ENCODE measurements at places on chromosomes 7 and 10. TPM values are rescaled to one million over a fixed set of nuclear protein-coding genes. Genes with fewer than 3 reads are reported as not detected.
A peak's percentile ranks its signal among the peaks of the same experiment; 100 is the strongest.

KLLN gene
- polyA plus RNA-seq: 0.23 TPM

RBM20 gene
- not detected for polyA plus RNA-seq

CTAGE8 gene
- not detected for polyA plus RNA-seq

DDC gene
- not detected for polyA plus RNA-seq

PEX1 gene
- 3.3 TPM for polyA plus RNA-seq

SERPINE1 gene
- polyA plus RNA-seq: 0.16 TPM

RAPGEF5 gene
- polyA plus RNA-seq: not detected

CCL26 gene
- polyA plus RNA-seq: not detected

CFAP43 gene
- not detected for polyA plus RNA-seq

SYNPO2L gene
- polyA plus RNA-seq: not detected

RSPH10B2 gene
- not detected for polyA plus RNA-seq

C7orf33 gene
- not detected for polyA plus RNA-seq

AKR1D1 gene
- polyA plus RNA-seq: not detected

MRC1 gene
- 0.11 TPM for polyA plus RNA-seq

EGR2 gene
- polyA plus RNA-seq: 9.9 TPM

MYO1G gene
- 135 TPM for polyA plus RNA-seq

ITIH5 gene
- polyA plus RNA-seq: not detected

GRCh38 chr10:114970515-114970914 is 32.5 kb downstream of the TRUB1 start:
- DNase-seq: no peak

DNA sequence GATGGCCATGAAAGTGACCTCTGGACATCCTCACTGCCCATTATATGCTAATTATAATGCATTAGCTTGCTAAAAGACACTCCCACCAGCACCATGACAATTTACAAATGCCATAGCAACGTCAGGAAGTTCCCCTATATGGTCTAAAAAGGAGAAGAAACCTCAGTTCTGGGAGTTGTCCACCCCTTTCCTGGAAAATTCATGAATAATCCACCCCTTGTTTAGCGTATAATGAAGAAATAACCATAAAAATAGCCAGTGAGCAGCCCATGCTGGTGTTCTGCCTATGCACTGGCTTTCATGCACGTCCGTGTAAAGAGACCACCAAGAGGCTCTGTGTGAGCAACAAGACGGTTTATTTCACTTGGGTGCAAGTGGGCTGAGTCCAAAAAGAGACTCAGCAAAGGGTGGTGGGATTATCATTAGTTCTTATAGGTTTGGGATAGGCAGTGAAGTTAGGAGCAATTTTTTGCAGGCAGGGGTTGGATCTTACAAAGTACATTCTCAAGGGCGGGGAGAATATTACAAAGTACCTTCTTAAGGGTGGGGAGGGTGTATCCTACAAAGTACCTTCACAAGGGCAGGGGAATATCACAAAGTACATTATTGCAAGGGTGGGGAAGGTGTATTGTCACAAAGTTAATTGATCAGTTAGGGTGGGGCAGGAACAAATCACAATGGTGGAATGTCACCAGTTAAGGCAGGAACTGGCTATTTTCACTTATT is 45.6 kb downstream of the LBX1 start:
- DNase-seq: no peak

DNA sequence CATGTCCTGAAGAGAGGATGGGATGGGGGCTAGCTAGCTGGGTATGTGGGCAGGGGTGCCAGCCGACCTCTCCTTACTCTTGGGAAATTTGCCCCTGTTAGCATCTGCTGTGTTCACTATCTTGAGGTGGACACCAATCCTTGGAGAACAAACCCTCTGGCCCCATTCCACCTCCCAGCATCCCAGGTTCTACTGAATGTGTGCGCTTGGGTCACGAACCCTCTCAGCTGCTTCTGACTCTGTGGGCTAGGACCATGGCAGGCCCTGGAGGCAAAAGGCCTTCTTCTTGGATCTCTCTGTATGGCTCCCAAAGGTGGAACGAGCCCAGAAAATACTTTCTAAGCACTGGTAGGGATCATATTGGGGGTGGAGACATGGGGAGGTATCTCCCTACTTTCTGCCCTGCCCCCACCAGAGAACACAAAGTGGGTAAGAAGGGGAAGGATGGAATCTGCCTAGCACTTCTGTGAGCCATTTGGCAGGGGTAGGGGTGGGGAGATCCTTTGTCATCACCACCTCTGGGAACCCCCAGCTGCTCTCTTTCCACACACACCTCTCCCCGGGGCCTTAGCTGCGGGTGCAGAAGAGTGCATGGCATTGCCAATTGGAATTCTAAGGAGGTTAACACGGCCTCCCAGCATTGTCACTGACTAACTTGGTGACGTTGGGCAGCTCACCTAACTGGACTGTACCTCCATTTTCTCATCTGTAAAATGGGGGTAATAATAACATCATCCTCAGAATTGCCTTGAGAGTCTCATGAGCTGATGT is 7.7 kb downstream of the UNC5B start:
- no peak for DNase-seq

DNA sequence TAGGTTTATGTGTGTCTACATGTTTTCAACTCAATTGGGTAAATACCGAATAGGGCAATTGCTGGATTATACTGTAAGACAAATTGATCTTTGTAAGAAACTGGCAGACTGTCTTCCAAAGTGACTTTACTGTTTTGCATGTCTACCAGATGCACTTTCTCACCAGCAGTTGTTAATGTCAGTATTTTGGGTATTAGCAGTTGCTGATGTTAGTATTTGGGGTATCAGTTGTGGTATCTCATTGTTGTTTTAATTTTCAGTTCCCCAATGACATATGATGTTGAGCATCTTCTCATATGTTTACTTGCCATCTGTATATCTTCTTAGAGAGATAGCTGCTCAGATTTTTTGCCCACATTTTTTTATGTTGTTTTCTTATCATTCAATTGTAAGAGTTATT is 10.6 kb downstream of the PDE6C start:
- no peak for DNase-seq

DNA sequence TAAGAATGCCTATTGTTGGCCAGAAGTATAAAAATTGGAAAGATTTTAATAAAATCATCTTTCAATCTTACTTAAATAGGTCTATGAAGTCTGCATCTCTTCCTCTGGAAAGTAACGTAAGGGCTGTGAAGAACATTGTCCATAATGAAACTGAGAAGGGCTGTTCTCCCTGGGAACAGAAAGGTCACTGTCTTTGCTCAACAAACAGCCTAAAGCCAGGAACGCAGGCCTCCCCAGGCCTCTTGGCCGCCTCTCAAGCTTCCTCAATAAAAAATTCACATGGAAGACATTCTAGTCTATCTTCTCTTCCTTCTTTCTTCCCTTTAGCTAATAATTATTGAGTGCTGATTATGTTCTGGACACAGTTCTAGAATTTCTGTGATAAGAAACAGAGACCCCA is 9.1 kb upstream of the IDI2 start:
- DNase-seq: no peak

- no peak for DNase-seq
These were observed 21.8 kb downstream of the MAP3K8 start for GRCh38 chr10:30455816-30456215.

DNA sequence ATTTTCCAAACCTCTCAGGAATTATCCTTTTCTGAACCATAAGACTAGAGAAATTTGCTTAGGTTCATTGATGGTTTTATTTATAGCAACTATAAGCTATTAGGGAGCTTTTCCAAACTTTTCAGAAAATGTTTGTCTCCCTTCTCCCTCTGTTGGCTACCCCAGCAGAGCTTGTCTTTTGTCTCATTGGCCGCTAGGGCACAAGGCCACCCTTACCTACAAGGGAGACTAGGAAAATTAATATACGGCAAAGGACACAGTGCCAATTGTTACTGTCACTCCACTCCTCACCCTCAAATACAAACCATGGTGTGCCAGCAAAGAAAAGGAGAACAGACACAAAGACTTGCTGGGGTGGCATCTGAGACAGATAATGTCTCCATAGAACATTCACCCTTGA is 471.4 kb downstream of the XPNPEP1 start:
- no peak for DNase-seq

- no peak for DNase-seq
These were observed 13.9 kb downstream of the TSPAN14 start for GRCh38 chr10:80468002-80468401.

- no peak for DNase-seq
These were observed 121.6 kb downstream of the REEP3 start for GRCh38 chr10:63642808-63643207.

- DNase-seq: peak; percentile 26
These were observed 68.1 kb upstream of the CDK6 start for GRCh38 chr7:92904244-92905131.

- no peak for DNase-seq
These were observed 32.1 kb downstream of the UMAD1 start for GRCh38 chr7:7672545-7673239.

DNA sequence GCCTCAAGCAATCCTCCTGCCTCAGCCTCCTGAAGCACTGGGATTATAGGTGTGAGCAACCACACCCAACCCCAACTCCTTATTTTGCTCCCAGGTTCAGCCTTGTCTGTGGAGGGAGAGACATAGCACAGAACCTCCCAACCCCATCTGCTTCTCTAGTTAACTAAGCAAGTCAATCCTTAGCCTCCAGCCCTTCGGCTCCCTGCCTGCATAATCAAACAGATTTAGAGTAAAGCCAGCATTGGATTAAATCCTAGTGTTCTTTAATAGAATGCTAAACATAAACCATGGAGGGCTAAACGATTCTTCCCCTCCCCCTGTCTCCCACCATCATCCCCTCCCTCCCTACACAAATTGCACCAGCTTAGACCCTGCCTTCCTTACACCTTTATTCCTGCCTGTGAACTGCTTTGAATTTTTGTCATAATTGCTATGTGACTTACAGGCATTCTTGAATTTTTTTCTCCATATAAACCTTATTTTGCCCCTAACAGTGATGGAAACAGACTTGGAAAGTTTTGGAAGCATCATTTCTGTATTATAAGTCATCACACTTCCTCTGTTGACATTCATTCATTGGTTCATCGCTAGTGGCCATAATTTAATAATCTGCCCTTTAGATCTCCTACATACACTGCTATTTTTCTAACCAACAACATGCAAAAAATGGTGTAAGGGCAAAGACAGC is 72.6 kb upstream of the TOMM7 start:
- no peak for DNase-seq

DNA sequence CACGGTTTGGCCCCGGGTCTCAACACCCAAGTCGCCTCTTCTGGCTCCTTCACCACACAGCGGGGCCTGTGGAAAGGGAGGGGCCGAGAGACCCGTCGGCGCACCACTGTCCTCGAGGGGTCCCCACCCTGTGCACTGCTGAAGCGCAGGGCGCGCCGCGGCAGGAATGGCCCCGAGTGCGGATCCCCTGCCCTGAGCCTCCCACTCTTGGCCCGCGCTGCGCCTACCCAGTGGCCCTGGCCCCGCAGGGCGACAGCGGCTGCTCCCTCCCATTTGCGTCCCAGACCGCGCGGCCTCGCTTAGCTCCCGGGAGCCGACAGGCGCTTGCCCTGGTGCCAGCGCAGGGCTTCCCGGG is 2.1 kb upstream of the SFMBT2 start:
- DNase-seq: no peak

DNA sequence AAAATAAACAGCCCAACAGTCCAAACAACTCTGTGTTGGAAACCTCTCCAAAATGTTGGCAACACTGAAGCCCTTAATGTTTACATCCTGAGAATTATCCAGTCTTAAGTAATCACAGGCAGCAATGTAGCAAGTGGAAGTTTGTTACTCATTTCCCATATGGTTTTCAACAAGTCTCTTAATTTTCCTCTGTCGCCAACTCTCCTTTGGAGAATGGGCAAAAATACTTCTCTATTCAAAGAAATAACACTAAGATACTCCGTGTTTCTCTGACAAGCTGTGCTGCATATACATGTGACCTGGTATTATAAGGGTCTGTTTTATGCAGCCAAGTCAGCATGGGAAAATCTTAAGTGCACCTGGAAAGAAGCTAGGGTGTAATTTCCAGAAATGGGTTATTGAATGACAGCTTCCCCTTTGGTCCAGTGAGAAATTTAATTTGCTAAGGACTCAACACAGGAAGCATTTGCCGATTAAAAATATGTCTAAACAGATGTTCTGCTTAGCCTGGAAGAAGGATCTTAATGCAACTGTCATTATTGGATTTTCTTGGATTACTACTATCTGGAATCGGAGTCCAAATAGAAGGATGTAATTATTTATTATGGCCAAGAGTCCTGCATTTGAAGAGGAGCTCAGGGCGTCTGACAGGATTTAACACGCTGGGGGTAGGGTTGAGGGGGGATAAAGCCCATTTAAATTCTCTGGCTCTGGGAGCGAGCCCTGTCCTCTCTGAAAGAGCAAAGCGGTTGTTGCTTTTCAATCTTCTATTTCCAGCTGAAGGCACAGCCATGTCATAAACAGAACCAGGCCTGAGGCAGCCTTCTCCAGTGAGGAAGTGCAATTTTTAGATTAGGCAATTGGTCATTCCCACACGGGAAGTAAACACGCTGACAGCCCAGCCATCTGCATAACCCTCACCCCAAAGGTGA is 73.1 kb downstream of the TLL2 start:
- peak; percentile 15 for DNase-seq

GRCh38 chr7:39238234-39238869 is 260.6 kb downstream of the POU6F2 start:
- no peak for DNase-seq

- no peak for DNase-seq
These were observed 230.2 kb upstream of the HPS1 start for GRCh38 chr10:98676895-98677294.

DNA sequence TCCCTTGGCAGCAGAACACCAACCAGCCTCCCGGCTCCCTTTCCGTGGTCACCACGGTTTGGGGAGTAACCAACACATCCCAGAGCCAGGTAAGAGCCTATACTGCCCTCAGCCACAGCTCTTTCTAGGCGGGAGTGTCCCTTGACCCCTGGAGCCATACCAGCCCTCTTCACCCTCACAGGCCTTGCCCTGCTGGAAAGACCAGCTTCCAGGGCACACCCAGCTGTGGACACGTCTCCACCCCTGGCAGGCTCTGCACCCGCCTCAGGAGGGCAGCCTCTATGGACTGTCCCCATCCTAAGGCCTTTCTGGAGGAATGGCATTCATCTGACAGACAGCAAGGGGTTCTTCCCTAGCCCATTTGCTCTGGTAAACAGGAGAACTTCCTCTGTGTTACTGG is 57.5 kb upstream of the PPIF start:
- no peak for DNase-seq

DNA sequence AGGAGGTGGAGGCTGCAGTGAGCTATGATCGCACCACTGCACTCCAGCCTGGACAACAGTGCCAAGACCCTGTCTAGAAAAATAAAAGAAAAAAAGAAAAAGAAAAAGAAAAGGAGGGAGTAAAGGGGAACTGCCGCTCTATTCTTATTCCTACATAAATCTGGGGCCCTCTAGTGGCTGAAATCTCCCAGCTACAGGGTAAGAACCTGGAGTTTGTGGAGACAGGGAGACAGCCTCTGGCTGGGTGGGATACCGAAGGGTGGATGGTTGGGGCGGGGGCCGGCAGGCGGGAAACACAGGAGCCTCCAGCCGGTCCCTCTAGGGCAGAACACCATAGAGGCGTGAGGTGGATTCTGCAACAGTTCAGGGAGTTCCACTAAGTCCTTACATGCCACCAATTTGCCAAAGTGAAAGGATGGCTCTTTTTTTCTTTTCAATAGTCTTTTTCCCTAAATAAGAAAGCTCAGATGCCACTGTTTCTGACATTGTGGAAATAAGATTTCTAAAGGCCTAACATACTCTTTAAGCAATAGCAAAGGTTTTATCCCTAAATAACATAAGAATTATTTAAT is 117.3 kb downstream of the SVIL start:
- no peak for DNase-seq

- DNase-seq: no peak
These were observed 234.9 kb downstream of the BAMBI start for GRCh38 chr10:28912017-28912783.

- DNase-seq: no peak
These were observed 80.0 kb upstream of the INSIG1 start for GRCh38 chr7:155217634-155218033.
